ENCODE measurements at places on chromosomes 1 and 21. TPM values are rescaled to one million over a fixed set of nuclear protein-coding genes. Genes with fewer than 3 reads are reported as not detected.

DNA sequence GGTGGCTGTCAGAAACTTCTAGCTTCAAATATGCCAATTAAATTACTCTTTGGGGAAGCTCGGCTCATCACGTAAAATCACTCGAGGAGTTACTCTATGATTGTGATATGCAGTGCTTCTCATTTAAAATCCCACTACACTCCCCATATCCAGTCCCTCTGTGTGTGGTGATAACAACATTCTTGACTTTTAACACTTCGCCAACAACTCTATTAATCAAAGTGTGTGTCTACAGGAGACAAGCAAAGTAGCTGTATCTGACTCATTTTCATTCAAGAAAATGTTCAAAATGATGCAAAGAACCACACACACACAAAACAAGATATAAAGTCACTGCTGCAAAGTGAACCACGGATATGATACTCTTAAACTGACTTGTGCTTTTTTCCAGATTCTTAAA, 341.3 kb downstream of the DSCAM start:
- no peaks in the 10 kb centered on the region for H3K27me3 ChIP-seq
- no peak overlapping the region for H3K4me3 ChIP-seq
- no peak overlapping the region for H3K27ac ChIP-seq

DNA sequence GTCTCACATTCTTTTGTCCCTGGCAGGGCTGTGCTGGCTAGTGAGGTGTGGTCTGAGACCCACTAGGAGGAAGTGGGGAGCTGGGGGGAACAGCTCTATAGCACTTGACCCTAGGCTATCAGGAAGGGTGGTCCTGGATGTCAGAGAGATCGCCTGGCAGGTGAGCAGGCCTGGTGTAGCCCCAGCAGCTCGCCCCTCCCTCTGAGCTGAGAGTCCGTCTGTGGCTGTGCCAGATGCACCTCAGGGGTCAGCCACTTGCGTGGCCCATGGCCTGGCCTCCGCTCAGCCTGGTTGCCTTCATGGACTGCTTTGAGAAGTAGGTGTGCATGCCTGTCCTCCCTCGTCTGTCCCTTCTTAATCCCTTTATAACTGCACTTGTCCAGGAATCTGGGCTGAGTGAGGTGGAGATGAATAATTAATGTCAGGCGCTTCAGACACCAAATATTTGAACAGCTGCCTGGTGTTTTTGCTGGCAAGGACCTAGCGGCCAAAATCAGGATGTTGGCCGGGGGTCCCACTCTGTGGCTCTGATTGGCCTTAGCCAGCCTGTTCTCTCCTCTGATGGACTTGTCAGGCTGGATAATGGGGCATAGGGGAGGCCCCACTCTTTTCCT, 30.5 kb downstream of the TMEM53 start:
- peaks cover 57% of the 10 kb centered on the region for H3K36me3 ChIP-seq
- no peaks in the 10 kb centered on the region for H3K4me1 ChIP-seq
- DNase-seq = no peak
- H3K27me3 ChIP-seq = no peaks in the 10 kb centered on the region

KCNK1 gene
- polyA plus RNA-seq = 10.0 TPM

OR2T35 gene
- not detected for polyA plus RNA-seq

All from kidney (tissue), 22 donors.